ENCODE measurements at places on chromosomes 7 and 10. TPM values are rescaled to one million over a fixed set of nuclear protein-coding genes. Genes with fewer than 3 reads are reported as not detected.

The GLI3 gene
- total RNA-seq = 3.4 TPM

The MMD2 gene
- not detected for total RNA-seq

The DDC gene
- total RNA-seq = not detected

The EZH2 gene
- total RNA-seq = 27.8 TPM

The KCNK18 gene
- total RNA-seq = not detected

The CYP2C18 gene
- not detected for total RNA-seq

The MRLN gene
- total RNA-seq = not detected

The NPC1L1 gene
- total RNA-seq = under 0.01 TPM

The AGAP4 gene
- 2.6 TPM for total RNA-seq

The CDC14C gene
- not detected for total RNA-seq

The CPXM2 gene
- not detected for total RNA-seq
